T-helper 17 cell (primary cell): ENCODE measurements at places on chromosomes 2 and 18. TPM values are rescaled to one million over a fixed set of nuclear protein-coding genes. Genes with fewer than 3 reads are reported as not detected.

The GAD1 gene
- total RNA-seq, result not detected

The ROCK1 gene
- 114 TPM for total RNA-seq

The RUFY4 gene
- not detected for total RNA-seq

The HOXD12 gene
- not detected for total RNA-seq

The PROKR1 gene
- total RNA-seq, result not detected

The DSC2 gene
- total RNA-seq, result 0.05 TPM

The EDAR gene
- total RNA-seq, result 0.37 TPM

The CRYGC gene
- total RNA-seq, result not detected

The SRD5A2 gene
- not detected for total RNA-seq

The LANCL1 gene
- 24.1 TPM for total RNA-seq

The MYCN gene
- 0.37 TPM for total RNA-seq

The CHRNA1 gene
- 0.94 TPM for total RNA-seq

The C1QL2 gene
- not detected for total RNA-seq

The SERTAD2 gene
- 31.1 TPM for total RNA-seq

The GTF2A1L gene
- total RNA-seq, result not detected

The IL1R2 gene
- 1.9 TPM for total RNA-seq

The FLACC1 gene
- total RNA-seq, result 4.5 TPM

The GKN1 gene
- not detected for total RNA-seq

The FHOD3 gene
- total RNA-seq, result not detected

The UGT1A10 gene
- total RNA-seq, result not detected

The DSG4 gene
- total RNA-seq, result not detected

The PAX8 gene
- total RNA-seq, result 1.4 TPM

The GPR35 gene
- 5.4 TPM for total RNA-seq

The YWHAQ gene
- 189 TPM for total RNA-seq

The EHD3 gene
- total RNA-seq, result 3.9 TPM

The TMEM247 gene
- not detected for total RNA-seq

The TDRD15 gene
- total RNA-seq, result not detected

The UCN gene
- 1.6 TPM for total RNA-seq

The CD207 gene
- total RNA-seq, result 0.23 TPM

The TRIM54 gene
- not detected for total RNA-seq

The OR6B2 gene
- total RNA-seq, result not detected
